ENCODE measurements at places on chromosomes 3 and 15. TPM values are rescaled to one million over a fixed set of nuclear protein-coding genes. Genes with fewer than 3 reads are reported as not detected.

The CPLX3 gene
- not detected for polyA plus RNA-seq

The ZNF385D gene
- polyA plus RNA-seq: 18.2 TPM

The OXSM gene
- polyA plus RNA-seq: 10.9 TPM

The PCOLCE2 gene
- 0.82 TPM for polyA plus RNA-seq

The GRM7 gene
- not detected for polyA plus RNA-seq

The SHISA5 gene
- polyA plus RNA-seq: 61.9 TPM

The C3orf22 gene
- not detected for polyA plus RNA-seq

The SI gene
- not detected for polyA plus RNA-seq

The REC114 gene
- not detected for polyA plus RNA-seq

The WNT7A gene
- polyA plus RNA-seq: not detected

The ADGRG7 gene
- polyA plus RNA-seq: not detected

The GOLGA6L24 gene
- polyA plus RNA-seq: 0.09 TPM

The LIPC gene
- 0.16 TPM for polyA plus RNA-seq

The LINGO1 gene
- 10.0 TPM for polyA plus RNA-seq

The INO80 gene
- polyA plus RNA-seq: 14.1 TPM

The ZNF660 gene
- polyA plus RNA-seq: 4.7 TPM

The PLA2G4E gene
- polyA plus RNA-seq: 0.44 TPM

The CHDH gene
- 1.0 TPM for polyA plus RNA-seq

Measured in muscle of leg (tissue), 16 donors.